ENCODE measurements at places on chromosomes 1 and 21.

GRCh38 chr1:54714881-54715492 lies 674 bp upstream of the TTC4 start:
- no peak for DNase-seq

DNA sequence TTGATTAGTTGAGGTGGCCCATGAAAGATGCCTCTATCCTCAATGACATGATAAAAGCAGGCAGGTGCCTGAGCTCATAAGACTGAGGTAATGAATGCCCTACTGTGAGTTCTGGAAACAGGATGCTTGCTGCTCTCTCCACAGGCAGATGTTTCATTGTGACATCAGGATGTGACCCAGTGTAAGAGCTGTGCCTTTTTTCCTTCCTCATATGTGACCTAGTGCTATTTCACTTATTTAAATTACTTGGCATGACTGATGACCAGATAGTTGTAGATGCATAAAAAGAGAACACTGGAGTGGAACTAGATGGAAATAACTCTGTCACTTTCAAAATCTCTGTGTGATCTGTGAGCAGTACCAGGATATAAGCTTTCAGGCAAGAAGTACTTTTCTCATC lies 31.9 kb downstream of the KIF14 start:
- no peak for DNase-seq

DNA sequence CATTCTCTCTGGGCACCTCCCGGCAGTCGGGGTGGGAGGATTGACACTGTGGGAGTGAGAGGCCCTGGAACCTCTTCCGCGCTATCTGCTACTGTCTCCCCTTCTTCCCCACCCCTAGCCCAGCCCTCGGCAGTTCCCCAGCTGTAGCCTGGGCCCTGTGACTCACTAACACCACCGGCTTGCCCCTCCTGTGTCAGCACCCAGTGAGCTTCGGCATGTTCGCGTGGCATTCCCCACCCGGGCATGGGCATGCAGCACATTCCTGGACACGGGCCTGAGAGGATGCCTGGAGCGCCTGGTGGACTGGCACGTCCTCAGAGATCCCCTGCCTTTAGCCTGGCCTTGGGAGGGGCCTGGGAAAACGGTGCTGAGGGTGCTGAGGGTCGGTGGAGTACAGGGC lies 1.3 kb downstream of the CDK18 start:
- no peak for DNase-seq

GRCh38 chr21:32794644-32795079 lies 23.1 kb upstream of the PAXBP1 start:
- no peak for DNase-seq

GRCh38 chr1:118132000-118132399 lies 53.0 kb downstream of the SPAG17 start:
- DNase-seq: no peak

- DNase-seq: no peak
Measured at GRCh38 chr1:152084853-152085252, 4.0 kb downstream of the TCHHL1 start.

- no peak for DNase-seq
Measured at GRCh38 chr1:66292944-66293343, 241.0 kb upstream of the SGIP1 start.

DNA sequence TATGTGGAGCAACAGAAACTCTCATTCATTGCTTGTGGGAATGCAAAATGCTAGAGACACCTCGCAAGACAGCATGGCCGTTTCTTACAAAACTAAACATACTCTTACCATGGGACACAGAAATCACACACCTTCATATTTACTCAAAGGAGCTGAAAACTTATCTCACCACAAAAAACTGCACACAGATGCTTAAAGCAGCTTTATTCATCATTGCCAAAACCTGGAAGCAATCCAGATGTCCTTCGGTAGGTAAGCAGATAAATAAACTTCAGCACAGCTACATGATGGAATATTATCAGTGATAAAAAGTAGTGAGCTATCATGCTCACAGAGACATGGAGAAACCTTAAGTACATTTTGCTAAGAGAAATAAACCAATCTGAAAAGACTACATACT lies 124.3 kb downstream of the RERE start:
- DNase-seq: no peak

- DNase-seq: no peak
Measured at GRCh38 chr1:77579547-77579946, 102.9 kb downstream of the ZZZ3 start.

GRCh38 chr1:165449131-165449530 lies 4.2 kb upstream of the RXRG start:
- DNase-seq: no peak

DNA sequence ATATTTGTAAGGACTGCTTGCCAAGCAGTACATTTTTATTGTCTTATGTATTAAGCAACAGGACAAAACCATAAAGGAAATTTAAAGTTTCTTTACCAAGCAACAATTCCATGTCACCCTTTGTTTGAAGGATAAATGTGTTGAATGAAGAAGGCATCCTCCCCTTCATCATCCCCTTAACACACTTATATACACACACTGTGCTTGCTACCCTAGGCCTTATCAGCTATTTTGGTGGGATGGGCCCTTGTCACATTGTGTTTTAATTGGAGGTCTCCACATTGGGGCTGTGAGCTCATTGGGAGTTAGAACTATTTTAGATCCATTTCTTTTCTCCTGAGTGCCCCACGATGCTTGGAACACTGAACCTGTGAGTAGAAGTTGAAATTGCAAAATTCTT lies 1.9 kb downstream of the VANGL1 start:
- no peak for DNase-seq

GRCh38 chr21:29163341-29164115 lies 33.1 kb downstream of the MAP3K7CL start:
- no peak for DNase-seq

GRCh38 chr1:62530516-62531154 lies 66.7 kb upstream of the ANGPTL3 start:
- DNase-seq: no peak

GRCh38 chr1:5455651-5456050 lies 536.6 kb downstream of the NPHP4 start:
- no peak for DNase-seq

DNA sequence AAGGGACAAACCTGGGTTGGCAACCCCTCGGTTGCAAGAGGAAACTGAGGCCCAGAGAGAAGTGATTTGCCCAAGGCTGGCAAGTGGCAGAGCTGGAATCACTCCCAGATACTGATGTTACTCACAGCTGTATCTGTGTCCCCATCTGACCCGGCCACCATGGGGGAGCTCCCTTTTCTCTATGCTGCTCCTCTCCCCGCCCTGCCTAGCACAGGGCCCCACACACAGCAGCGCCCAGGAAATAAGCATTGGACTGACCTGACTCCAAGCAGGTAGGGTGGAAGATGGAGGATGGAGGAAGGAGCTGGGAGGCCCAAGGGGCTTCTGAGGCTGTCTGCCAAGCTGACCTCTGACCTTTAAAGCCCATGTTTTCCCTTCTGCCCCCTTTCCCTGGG lies 3.0 kb upstream of the FBLIM1 start:
- DNase-seq: no peak

- no peak for DNase-seq
Measured at GRCh38 chr1:2320006-2320405, 71.3 kb downstream of the MORN1 start.

GRCh38 chr1:25760122-25760719 lies 39.8 kb upstream of the SELENON start:
- no peak for DNase-seq

- no peak for DNase-seq
Measured at GRCh38 chr1:15354580-15354965, 55.1 kb upstream of the EFHD2 start.

- no peak for DNase-seq
Measured at GRCh38 chr1:221863635-221864034, 121.7 kb upstream of the DUSP10 start.

DNA sequence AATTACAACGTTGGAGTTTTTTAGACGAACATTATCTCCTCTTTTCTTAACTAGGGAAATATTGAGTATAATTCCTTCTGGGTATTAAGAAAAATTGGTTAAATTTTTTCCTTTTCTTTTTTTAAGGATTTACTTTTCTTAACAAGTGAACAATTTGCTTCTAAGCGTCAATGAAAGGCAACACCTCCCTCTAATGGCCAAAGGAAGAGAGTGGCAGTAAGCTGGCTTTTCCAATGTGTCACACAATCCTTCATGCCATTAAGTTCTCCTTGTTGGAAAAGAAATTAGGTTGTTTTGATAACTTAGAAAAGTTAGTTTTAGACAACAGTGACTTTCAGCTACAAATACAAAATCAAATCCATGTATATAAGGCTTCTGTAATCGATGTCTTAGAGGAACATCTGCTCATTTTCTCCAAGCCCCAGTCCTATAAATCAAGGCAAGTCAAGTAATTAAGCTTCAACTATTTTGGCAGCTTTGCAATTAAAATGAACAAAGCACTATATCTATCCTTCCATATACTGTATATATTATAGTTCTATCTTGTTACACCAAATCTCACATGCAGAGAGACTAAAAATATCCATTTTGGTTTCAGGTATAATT lies 62.8 kb downstream of the EDEM3 start:
- no peak for DNase-seq

GRCh38 chr1:40945491-40945973 lies 34.0 kb upstream of the CTPS1 start:
- no peak for DNase-seq

DNA sequence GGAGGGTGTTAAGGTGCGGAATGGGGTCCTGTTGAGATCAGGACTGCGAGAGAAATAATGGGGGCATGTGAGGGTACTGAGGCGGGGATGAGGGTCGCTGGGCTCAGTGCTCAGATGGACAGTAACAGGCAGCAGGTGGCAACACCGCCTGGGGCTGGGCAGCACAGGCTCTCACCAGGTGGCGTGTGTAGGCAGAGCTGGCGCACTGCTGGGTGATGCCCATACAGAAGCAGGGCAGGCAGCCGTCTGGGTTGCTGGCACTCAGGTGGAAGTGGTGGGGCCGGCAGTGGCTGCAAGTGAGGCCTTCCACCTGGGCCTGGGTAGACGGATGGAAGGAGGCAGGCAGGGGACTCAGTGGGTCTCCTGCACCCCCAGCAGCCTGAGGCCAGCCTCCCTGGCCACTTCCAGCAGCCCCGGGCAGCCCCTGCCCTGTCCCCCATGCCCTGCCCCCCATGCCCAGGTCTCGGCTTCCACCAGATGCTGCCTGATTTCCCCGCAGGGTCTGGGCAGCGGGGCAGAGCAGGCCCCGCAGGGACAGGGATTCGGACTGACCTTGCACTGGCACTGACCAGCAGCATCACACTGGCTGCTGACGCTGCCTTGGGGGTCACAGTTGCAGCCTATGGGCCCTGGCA lies 60.5 kb downstream of the LDLRAD2 start:
- DNase-seq: no peak

DNA sequence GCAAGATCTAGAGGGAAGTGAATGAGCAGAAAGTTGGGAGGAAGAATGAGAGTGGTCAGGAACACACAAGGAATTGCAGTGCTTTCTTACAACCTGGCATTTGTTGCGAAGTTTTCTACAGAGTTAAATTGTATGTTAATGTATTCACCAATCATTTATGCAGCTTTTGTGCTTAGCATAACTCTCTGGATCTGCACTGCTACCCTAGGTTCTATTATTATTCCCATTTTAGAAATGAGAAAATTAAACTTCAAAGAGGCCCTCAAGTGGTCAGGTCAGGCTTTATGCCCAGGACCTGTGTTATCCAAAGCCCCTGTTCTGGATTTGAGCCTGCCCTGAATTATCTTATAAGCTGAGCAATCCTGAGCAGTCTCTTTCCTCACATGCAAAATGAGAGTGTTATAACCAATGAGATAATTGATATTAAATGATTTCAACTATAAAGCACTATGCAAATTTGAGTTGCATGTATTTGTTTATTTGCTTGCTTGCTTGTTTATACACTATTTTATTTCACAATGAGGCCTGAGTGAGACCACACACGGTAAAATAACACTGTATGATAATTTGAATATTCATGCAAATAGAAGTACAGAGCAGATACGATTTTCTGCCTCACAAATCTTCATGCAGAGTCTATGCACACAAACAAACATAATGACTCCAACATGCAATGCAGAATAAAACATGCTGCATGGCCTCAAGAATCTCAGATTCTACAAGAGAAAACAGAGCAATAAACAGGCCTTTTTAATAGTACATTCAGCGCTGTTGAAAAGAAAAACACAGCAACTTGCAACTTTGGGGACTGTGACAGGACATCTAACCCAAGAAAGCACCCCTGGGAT lies 323.0 kb downstream of the PLPP3 start:
- DNase-seq: no peak

DNA sequence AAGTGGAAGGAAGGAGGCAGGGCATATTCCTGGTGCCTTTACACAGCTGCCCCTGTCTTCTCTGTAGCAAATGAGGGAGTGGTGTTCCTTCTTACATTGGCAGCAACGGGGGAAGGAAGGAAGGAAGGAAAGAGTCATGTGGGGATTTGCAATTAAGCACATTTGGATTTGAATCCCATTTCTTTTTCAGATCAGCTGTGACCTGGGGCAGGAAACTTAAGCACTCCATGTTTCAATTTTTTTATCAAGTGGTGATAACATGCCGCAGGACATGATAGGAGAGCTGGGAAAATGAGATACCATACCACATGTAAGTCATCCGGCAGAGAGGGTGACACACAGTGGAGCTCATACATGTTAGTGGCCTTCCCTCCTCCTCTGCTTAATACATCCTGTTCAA lies 186.8 kb downstream of the APP start:
- no peak for DNase-seq

GRCh38 chr1:53984726-53985125 lies 33.3 kb downstream of the LDLRAD1 start:
- DNase-seq: no peak

DNA sequence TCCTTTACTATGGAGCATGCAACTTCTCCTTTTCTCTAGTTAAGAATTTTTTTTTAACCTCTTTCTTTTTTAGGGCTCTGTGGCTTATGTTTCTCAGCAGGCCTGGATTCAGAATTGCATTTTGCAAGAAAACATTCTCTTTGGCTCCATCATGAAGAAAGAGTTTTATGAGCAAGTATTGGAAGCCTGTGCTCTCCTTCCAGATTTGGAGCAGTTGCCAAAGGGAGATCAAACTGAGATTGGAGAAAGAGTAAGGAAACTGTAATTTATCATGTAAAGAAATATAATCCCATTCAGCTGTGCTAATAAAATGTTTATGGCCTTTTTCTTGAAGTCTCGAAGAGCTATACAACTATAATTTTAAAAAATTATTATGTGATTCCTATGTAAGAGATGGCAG lies 70.1 kb downstream of the HSPA13 start:
- DNase-seq: no peak

GRCh38 chr1:216310776-216311175 lies 112.5 kb downstream of the USH2A start:
- no peak for DNase-seq

- DNase-seq: no peak
Measured at GRCh38 chr1:32014948-32015273, 1.2 kb downstream of the KHDRBS1 start.
